ENCODE measurements at places on chromosomes 12 and 14.

DNA sequence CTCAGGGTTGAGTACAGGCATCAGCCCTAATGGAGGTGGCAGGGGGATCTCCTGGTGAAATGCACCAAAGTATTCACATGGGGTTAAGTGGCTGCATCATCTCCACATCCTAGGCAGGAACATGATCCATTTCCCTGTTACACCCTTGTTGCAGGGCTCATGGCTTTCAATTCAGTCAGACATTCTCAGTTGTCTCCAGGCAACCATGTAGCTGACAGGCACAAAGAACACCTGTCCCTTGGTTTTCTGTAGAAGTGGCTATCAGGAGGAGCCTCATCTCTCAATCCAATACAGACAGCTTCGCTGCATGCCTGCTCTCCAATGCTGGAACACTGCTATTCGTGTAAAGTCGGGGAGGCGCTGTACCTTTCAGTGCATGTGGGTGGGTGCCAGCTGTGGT is 299.0 kb upstream of the FOXG1 start:
- DNase-seq = no peak

DNA sequence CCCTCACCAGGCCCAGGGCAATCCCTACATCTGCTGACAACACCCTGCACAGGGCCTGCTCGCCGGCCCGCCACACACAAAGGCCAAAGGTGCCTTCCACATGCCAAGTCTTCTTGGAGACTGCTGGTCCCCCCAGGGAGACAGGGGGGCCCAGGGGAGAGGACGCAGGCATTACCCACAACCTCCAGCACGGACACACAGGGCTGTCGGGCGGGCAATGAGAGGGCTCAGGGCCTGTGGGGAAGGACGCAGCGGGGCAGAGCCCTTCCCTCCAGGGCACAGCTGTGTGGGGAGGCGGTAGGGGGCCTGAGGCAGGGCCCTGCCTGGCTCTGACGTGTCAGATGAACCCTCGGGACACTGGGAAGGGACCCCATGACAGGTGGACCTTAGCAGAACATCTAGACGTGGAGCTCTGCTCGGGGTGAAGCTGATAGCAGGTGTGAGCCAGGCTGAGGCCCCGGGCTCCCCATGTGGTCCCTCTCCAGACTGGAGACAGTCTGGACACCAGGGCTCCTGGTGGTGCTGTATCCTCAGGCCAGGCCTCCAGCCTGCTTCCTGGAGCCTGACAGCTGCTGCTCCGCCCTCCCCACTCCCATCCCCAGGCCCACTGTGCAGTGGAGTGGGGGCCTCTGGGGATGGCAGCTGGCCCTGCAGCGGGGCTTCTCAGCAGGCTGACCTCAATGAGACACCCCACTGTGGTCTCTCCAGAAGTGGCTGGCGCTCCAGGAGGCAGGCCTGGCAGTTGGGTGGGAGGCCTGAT is 31.6 kb upstream of the NUDT14 start:
- DNase-seq = no peak

DNA sequence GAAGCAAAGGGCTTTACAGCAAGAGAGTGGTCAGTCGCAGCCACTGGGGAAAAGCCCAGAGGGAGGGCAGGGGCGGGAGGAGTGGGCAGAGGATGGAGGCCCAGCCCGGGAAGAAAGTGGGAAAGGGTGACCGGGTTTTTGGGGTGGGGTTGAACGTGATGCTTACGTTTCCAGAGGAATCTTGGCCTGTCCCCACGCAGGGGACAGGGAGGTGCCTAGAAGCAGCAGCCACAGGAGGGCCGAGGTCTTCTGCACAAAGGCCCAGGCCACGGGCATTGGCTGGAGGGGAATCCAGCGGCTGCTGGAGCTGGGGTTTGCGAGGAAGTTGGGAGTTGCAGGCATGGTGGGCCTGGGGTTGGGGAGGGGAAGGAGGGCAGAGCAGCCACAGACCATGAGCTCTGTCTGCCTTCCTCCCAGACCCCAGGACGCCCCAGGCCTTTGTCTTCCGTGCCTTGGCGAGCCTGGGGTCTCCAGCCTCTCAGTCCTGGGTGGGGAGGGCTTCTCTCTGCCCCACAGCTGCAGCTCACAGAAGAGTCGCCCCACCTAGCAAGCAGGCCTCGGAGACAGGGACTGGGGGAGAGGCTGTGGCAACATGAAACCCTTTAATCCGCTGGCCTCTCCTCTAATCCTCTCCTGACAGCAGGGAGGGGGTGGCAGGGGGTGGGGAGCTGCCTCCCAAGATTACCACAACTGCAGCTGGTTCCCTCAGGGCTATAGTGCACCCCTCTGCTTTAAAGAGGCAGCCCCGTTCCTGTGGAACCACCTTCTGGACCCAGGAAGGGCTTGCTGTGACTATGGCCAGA is at the start of gene CACNA2D4:
TSS of gene CACNA2D4 (minus strand) at position 572 of the 803 bp plus-strand sequence. CDS start at position 393, 179 bp downstream.
- DNase-seq = peak; percentile 24

- DNase-seq = peak; percentile 91
These were observed 110.5 kb downstream of the ARF6 start for GRCh38 chr14:50003213-50004021.

- DNase-seq = no peak
These were observed 327.6 kb upstream of the SFSWAP start for GRCh38 chr12:131383291-131383690.

DNA sequence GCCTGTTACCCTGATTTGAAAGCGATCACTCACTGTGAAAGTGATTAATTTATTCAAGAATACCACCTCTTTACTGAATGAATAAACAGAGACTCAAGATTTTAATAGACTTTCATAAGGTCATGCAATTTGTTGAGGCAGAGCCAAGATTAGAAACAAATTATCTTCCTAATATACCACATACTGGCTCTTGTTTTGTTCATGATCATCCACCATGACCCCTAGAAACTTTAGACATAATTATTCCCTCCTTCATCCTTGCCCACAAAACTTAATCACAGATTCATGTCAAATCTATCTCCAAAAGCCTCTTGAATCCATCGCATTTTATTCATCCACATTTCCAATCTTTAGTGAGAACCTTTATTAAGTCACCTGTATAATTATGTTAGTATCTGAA is 152.3 kb downstream of the ATXN7L3B start:
- no peak for DNase-seq

DNA sequence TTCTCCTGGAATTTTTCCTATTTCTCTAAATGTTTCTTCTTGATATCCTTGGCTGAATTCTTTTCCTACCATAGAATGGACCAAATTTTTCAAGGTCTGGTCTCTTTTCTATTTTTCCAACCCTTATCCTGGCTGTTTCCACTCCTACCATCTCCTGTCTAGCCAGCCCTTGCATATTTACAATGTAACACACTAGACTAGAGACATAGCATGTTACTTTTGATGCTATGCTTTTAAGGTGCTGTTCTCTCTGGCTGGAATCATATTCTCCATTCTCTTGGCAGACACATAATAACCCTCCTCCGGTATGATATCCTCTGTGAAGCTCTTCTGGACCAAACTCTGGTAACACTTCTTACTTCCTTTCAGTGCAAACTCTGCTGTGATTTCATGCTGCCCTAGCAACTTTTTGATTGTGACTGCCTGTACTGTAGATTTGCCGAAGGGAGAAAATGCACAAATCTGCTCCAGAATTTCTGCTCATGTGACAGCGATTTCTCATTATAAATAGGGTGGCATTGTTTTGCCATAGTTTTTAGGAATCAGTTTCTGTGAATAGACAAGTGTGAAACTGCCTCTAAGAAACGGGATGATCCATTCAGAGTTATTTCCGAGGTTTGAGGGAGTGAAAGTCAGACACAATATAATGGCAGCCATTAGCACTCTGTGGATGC is 284.4 kb downstream of the MDGA2 start:
- no peak for DNase-seq

DNA sequence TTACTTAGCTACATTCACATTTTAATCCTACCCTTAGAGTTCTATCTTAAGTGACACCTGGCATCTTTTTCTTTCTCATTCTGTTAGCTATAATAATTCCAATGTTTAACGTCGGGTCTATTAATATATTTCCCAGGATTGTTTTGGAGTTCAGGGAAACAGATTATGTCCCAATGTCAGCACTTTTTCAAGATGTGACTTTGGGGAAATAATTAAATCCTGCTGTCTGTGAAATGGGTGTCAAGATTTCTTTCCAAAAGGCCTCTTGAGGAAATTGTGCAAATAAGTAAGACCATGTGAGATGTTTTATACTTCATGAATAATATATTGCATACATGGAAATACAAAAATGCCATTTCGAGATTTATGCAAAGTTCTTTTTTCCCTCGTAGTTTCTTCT is 887.6 kb upstream of the SEL1L start:
- DNase-seq = no peak

DNA sequence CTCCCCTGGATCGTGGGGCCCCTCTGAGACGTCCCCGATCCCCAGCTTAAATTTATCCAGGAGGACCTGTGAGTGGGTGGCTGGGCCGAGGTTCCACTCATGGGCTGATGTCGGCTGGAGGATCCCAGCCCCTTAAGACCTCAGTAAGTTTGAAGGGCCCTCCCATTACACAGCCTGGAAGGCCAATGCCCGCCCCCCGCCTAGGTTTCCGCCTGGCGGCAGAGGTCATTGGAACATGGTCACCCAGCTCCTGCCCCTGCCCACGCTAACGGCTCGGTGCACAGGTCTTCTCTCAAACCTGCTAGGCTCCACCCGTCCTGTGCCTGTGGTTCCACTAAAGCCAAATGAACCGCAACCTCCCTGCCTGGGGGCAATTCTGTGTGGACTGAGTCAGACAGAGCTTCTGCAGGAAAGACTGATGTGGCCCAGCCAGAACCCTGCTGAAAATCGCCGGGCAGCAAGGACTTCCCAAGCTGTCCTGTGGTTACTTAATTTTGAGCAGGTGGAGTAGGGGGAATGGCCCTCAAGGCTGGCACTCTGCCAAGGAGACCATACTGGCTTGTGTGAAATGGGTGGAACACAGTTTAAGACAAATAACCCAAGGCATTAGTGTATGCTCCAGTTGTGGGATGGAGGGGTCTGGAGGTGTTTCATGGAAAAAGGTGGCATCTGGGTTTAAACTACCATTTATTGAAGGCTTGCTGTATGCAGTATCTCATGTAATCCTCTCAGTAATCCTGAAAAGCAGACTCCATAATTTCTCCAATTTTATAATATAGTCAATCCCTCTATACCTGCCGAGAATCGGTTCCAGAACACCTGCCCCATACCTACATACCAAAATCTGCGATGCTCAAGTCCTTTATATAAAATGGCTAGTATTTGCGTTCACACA is 903 bp upstream of the NT5DC3 start:
- DNase-seq = peak; percentile 61

- no peak for DNase-seq
These were observed 32.6 kb upstream of the DHRS7 start for GRCh38 chr14:60197629-60198303.

GRCh38 chr12:11822081-11822834 is 172.8 kb downstream of the ETV6 start:
- peak; percentile 39 for DNase-seq

- no peak for DNase-seq
These were observed 4.8 kb downstream of the HIP1R start for GRCh38 chr12:122839907-122840554.

DNA sequence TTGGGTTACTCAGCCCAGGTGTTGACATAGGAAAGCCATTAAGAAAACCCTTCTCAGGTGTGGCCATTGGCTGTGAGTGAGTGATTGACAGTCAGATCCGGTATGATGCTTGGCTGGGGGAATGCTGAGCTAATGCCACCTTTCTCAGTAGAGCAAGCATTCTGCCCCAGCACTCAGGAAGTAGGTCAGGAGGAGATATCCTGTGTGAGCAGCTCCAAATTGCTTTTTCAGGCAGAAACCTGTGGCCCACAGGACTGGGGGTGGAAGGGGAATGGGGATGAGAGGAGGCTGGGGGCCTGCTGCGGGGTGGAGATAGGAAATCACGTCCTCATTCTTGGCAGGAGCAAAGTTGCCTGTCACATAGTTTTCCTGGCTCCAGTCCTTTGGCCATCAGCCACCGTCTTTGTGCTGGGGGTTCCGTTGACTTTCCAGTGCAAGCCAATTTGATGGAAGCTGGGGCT is 55.7 kb downstream of the NINJ2 start:
- no peak for DNase-seq

DNA sequence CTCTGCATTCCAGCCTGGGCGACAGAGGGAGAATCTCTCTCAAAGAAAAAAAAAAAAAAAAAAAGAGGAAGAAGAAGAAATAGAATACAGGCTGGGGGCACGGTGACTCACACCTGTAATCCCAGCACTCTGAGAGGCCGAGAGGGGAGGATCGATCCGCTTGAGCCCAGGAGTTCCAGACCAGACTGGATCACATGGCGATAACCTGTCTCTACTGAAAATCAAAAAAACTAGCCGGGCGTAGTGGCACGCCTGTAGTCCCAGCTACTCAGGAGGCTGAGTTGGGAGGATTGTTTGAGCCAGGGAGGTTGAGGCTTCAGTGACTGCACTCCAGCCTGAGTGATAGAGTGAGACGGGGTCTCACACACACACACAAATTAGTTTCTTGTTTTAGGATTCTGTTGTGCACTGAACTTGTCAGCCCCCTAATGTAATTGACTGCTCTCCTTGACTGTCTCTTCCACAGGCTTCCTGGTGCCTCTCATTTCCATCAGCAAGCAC is 963 bp upstream of the TINF2 start:
- DNase-seq = no peak

- DNase-seq = no peak
These were observed 2.9 kb downstream of the NOVA1 start for GRCh38 chr14:26594756-26595545.

DNA sequence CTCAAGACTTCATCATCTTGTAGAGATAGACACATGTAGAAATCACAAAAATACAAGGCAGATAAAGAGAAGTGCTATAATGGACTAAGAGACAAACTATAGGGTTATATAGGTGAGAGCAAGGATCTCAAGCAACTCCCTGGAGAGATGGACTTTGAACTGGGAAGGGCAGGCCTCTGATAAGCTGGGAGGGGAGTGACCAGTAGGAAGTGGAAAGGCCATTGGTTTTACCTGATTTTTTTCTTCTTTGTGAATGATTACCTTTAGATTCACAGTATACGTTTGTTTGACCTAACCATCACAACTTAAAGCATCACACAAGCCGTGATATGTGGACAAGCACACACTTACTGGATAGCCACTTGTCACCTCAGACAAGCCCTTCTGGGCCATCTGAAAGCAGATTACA is 5.2 kb upstream of the TEP1 start:
- no peak for DNase-seq

- DNase-seq = peak; percentile 78
These were observed 38.6 kb upstream of the FBRSL1 start for GRCh38 chr12:132451172-132451835.

DNA sequence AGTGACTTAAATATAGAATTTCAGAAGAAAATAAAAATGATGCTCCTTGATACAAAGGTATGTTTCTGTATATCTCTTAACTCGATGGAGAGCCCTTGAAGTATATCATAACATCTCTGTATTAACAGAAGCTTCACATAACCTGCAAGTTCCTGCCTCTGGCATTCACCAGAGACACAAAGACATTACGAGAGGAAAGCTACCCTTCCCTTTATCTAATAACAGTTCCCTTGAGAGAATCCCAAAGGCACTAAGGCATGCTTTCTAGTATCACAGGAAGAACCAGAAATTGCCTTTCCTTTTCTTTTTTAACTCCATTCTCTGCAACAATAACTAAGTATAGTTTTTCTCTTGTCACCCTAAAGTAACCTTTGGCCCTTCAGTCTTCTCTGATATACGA is 164.5 kb downstream of the MGAT4C start:
- no peak for DNase-seq
